Foreskin keratinocyte (primary cell): ENCODE measurements at places on chromosomes 7 and 10.
A peak's percentile ranks its signal among the peaks of the same experiment; 100 is the strongest.

DNA sequence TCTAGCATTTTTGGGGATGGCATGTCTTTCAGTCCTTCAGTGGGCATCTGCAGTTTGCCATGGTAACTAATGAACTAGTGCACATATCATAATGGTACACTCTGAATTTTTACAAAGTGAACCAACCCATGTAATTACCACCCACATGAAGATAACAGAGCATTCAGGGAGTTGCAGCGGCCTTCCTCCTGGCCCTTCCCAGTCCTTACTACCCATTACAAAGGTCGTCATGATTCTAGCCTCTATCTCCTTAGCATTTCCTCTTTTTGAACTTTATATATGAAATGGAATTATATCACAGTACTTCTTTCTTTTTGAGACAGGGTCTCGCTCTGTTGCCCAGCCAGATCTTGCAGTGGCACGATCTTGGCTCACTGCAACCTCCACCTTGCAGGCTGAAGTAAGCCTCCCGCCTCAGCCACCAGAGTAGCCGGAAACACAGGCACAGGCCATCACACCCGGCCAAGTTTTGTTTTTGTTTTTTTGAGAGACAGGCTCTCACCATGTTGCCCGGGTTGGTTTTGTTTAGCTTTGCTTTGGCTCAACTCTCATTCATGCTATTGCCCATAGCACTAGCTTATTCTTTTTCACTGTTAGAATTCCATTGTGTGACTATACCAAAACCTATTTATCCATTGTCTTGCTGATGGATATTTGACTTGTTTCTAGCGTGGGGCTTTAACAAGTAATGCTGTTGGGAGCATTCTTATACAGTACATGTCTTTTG, 79.2 kb downstream of the APBB1IP start:
- DNase-seq = no peak

- no peak for DNase-seq
These were observed 9.2 kb upstream of the NT5C2 start for GRCh38 chr10:103202319-103202718.

GRCh38 chr7:25863005-25863728, 288.8 kb upstream of the NFE2L3 start:
- DNase-seq = no peak

GRCh38 chr7:41912426-41912825, 209.5 kb upstream of the INHBA start:
- DNase-seq = peak; percentile 59

DNA sequence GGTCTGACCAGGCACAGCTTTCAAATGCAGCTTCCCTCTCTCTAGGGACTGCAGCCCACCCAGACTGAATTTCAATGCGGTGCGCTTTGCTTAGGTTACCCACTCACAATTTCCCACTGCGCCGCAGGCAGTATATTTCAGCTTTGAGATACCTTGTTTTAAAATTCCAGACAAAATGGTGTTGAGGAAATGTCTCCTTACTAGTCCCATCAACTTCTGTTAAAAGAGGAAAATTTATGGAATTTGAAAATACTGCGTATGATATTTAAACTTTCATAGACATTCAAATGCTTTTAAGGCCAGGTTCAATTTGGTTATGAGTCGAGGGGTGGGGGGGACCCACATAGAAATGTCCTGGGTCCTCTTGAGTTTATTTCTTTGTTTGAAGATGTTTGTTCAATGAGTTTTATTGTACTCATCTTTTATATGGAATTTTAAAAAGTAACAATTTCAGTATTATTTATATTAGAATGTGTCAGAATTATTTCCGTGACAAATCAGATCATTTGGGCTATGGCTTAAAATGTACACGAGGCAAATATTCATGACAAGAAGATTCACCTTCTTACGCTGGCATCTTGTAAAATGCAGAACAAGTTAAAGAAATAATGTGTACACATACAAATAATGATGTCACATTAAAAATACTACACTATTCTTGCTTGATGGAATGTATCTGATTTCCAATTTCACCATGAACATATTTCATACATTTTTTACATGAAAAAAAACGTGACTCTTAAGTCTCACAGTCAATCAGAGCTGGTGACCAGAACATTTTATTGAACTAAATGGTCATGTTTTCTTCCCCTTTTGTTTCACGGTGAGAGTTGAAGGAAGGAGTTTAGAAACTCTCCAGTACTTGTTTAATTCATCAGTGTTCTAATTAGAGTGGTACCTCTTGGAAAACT, 1.3 kb downstream of the IKZF1 start:
- no peak for DNase-seq

GRCh38 chr7:112125250-112125649, 80.9 kb downstream of the DOCK4 start:
- DNase-seq = no peak

GRCh38 chr10:117350909-117351308, 24.3 kb downstream of the PDZD8 start:
- DNase-seq = no peak

DNA sequence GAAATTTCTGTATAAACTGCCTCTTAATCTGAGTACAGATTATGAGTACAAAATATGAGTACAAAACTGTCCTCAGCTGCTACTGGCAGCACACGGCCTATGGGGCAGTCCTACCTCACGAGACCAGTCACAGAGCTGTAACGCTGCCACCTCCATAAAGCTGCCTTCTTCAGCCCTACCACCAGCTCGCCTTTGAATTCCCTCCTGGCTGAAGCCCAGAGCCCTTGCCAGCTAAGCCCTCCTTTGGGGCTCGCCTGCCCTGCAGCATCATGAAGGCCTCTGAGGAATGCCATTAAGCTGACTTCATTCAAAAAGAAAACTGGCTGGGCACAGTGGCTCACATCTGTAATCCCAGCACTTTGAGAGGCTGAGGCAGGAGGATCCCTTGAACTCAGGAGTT, 180.0 kb upstream of the SH2B2 start:
- DNase-seq = no peak

GRCh38 chr7:107615910-107616680, 36.0 kb downstream of the BCAP29 start:
- no peak for DNase-seq

DNA sequence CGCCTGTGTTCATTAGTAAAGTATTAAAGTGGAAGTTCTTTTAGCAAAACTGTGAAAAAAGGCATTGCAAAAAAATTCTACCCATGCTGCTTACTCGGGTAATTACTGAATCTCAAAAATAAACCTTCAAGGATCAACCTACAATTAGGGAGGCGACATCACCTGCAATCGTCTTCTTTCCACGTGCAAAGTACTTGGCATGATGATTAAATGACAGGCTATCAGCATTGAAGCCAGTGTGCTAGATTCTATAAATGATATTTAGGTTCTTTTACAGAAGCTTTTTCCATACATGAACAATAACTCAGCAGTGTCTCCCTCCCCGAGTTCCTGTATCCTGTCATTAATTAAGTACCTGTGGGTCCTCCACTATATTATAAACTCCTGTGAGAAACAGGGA, 105.8 kb downstream of the SFMBT2 start:
- DNase-seq = no peak

- DNase-seq = no peak
These were observed 70.6 kb downstream of the PIP4K2A start for GRCh38 chr10:22643775-22644174.

GRCh38 chr7:95229301-95229700, 95.0 kb downstream of the PON1 start:
- no peak for DNase-seq
